Left lung (tissue), 14 donors: ENCODE measurements at places on chromosomes 6 and 20. TPM values are rescaled to one million over a fixed set of nuclear protein-coding genes. Genes with fewer than 3 reads are reported as not detected.

The EGFL8 gene
- polyA plus RNA-seq, result 31.9 TPM

The E2F3 gene
- 15.6 TPM for polyA plus RNA-seq

The CRISP3 gene
- polyA plus RNA-seq, result 0.67 TPM

The DEFB121 gene
- not detected for polyA plus RNA-seq

The IL17A gene
- polyA plus RNA-seq, result not detected

The SPDEF gene
- 2.3 TPM for polyA plus RNA-seq

The GSTA3 gene
- 1.0 TPM for polyA plus RNA-seq

DNA sequence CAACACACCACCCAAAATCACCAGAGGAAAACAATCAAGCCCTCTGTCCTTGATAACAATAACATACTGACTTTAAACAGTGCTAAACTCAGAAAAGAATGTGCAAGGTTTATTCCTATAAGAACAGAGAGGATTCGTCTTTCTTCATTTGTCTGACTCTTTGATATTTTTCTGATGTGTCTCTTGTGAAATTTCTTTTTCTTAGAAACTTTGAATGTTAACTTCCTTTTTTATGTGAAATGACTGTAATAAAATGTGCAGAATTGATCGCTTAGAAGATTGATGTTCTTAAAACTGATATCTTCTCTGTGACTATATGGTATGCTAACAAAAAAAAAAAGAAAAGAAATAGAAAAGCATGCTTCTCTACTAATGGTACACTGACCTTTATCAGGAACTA is 947.4 kb upstream of the CITED2 start:
- no peaks in the 10 kb centered on the region for H3K36me3 ChIP-seq
- no peak overlapping the region for H3K27ac ChIP-seq
- no peak overlapping the region for H3K4me3 ChIP-seq
- no peak for DNase-seq

DNA sequence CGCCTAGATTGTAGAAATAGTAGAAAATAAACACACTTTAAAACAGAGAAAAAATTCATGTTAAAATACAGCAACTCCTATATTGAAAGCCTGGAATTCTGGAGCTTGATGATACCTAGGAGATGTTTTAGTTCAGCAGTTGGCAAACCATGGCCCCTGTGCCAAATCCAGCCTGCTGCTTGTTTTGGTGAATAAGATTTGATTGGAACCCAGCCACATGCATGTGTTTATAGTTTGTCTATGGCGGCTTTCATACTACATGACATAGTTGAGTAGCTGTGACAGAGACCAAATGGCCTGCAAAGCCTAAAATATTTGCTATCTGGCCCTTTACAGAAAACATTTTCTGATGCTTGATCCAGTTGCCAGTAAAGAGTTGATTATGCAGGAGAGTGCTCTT is 57.2 kb downstream of the PAX1 start:
- H3K4me1 ChIP-seq, result no peaks in the 10 kb centered on the region
- H3K27ac ChIP-seq, result no peak overlapping the region
- DNase-seq, result no peak
- H3K27me3 ChIP-seq, result no peaks in the 10 kb centered on the region
- no peaks in the 10 kb centered on the region for H3K36me3 ChIP-seq

DNA sequence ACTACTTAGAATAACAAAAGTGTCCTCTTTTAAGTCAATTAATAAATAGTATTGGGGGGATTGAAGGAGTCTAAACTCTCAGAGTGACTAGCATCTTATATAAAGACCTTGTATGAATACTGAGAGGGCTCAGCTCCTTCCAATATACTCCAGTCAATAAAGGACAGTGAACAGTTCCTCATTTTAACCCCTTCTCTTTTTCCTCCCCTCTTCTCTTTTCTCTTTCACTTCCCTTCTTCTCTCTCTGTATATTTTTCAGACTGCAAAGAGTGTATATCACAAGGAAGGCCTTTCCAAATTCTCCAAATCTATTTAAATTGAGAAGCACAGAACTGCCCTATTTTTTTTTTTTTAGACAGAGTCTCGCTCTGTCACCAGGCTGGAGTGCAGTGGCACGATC is 99.5 kb downstream of the CD164 start:
- no peak overlapping the region for H3K4me3 ChIP-seq
- H3K4me1 ChIP-seq, result no peaks in the 10 kb centered on the region
- H3K27ac ChIP-seq, result no peak overlapping the region
- no peaks in the 10 kb centered on the region for H3K27me3 ChIP-seq
- H3K36me3 ChIP-seq, result no peaks in the 10 kb centered on the region
- DNase-seq, result no peak

- H3K36me3 ChIP-seq, result no peaks in the 10 kb centered on the region
- no peaks in the 10 kb centered on the region for H3K27me3 ChIP-seq
- no peak for DNase-seq
- H3K4me3 ChIP-seq, result no peak overlapping the region
- no peak overlapping the region for H3K27ac ChIP-seq
- H3K4me1 ChIP-seq, result no peaks in the 10 kb centered on the region
Observed at GRCh38 chr6:53710788-53711187, 45.2 kb upstream of the KLHL31 start.

- no peak overlapping the region for H3K27ac ChIP-seq
- no peak for DNase-seq
- no peaks in the 10 kb centered on the region for H3K27me3 ChIP-seq
Observed at GRCh38 chr6:38943964-38944363, 104.6 kb upstream of the GLP1R start.

- no peak overlapping the region for H3K4me3 ChIP-seq
- H3K27me3 ChIP-seq, result peaks cover 3% of the 10 kb centered on the region
- H3K4me1 ChIP-seq, result no peaks in the 10 kb centered on the region
Observed at GRCh38 chr20:17399303-17399985, 131.7 kb downstream of the BFSP1 start.

GRCh38 chr20:32218156-32218900 is 10.6 kb downstream of the POFUT1 start:
- no peak overlapping the region for H3K4me3 ChIP-seq
- no peak for DNase-seq
- H3K27ac ChIP-seq, result no peak overlapping the region
- no peaks in the 10 kb centered on the region for H3K4me1 ChIP-seq

GRCh38 chr6:25172819-25173218 is 106.4 kb upstream of the CARMIL1 start:
- H3K4me1 ChIP-seq, result peaks cover 27% of the 10 kb centered on the region
- no peak for DNase-seq
- H3K27ac ChIP-seq, result no peak overlapping the region
- H3K4me3 ChIP-seq, result no peak overlapping the region

DNA sequence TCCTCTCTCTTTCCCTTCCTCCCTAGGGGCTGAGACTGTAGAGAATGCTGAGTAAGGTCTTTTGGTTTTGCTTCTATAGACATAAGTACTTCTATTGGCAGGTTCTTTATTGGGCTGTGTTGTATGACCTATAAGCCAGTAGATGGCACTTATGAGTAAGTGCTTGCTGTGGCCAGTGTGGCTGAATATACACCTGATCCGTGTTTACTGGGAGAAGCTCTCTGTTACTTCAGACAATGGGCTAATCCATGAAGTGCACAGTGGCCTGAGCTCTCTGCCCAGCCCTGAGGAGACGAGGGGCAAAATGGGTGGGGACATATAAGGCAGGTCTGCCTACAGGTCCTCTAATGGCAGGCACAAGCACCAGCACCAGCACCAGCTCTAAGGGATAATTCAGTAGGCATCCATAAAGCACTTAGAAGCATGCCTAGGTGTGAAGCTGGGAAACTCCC is 610.3 kb downstream of the RNF144B start:
- H3K4me1 ChIP-seq, result no peaks in the 10 kb centered on the region
- no peak overlapping the region for H3K27ac ChIP-seq
- DNase-seq, result no peak
- no peaks in the 10 kb centered on the region for H3K36me3 ChIP-seq
- no peak overlapping the region for H3K4me3 ChIP-seq

DNA sequence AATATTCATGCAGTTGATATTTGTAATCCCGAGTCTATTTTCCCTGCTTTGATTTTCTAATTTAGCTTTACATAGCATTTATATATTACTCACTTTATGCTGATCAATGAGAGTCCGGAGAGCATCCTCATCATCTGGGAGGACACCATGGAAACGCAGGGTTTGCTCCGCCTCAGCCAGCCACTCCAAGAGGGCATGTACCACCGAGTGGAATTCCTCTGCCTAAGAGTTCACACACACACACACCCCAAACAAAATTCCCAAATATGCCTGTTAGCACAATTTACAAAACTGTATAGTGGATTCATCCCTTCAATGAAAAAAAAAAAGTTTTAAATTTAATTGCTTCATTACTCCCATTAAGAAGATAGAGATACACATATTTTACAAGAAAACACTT is 160.7 kb downstream of the DST start:
- no peak overlapping the region for H3K4me3 ChIP-seq
- no peaks in the 10 kb centered on the region for H3K27me3 ChIP-seq
- DNase-seq, result no peak

DNA sequence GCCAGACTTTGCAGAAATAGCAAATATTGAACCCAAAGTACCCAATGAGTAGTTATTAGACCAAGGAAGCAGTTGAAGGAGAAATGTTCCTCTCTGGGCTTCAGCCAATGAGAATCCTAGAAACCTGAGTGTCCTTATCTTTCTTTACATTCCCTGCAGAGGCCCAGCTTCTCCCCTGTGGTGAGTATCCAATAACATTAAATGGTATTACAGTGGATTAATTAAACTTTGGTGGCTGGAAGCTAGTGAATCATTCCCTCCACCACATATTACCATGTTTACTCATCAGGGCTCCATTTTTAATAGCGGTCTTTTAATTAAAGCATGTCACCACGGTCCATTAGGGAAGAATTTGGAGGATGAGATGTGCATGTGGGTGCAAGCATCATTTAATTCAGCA is 74.0 kb downstream of the UNC5CL start:
- H3K4me3 ChIP-seq, result no peak overlapping the region
- no peak overlapping the region for H3K27ac ChIP-seq
- H3K36me3 ChIP-seq, result no peaks in the 10 kb centered on the region
- H3K27me3 ChIP-seq, result no peaks in the 10 kb centered on the region
- no peaks in the 10 kb centered on the region for H3K4me1 ChIP-seq
- DNase-seq, result no peak

DNA sequence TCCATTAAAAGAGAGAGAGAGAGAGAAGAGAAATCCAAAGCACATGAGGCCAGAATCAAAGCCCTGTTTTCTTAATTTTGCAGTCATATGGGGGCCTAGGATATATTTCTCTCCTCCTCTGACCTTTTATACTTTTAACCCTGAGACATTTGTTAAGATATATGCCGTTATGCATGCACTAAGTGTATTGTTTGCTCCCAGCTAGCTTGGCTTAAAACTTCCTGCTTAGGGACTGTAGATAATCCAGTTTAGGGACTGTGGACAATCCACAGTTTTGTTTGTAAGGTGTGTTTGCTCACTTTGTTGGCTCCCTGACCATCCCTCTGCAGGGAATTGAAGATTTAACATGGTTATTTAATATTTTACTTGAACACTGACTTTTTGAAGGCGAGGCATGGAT is 166.3 kb upstream of the TSHZ2 start:
- H3K4me1 ChIP-seq, result no peaks in the 10 kb centered on the region
- H3K36me3 ChIP-seq, result no peaks in the 10 kb centered on the region
- no peak for DNase-seq
- H3K27ac ChIP-seq, result no peak overlapping the region

DNA sequence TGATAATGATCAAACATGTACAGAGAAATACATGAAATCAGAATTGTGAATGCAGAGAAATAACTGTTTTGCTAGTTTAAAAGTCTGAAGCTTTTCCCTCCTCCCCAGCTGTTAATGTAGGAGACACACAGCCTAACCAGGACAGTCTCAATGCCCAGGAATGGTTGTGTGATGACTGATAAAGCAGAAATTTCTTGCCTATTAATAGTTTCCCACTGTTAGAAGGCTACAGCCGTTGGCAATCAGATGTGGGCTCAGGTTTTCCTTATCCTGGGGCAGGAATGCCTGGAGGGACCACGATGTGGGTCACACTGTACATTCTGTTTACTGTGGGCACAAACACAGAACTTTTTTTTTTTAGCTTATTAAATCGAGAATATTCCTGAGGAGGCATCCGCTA is 1.9 kb downstream of the PPP1R3D start:
- no peak overlapping the region for H3K27ac ChIP-seq
- H3K36me3 ChIP-seq, result no peaks in the 10 kb centered on the region
- H3K4me3 ChIP-seq, result no peak overlapping the region

- peak overlapping the region; percentile 80 for H3K27ac ChIP-seq
- peak overlapping the region; percentile 47 for H3K4me3 ChIP-seq
Observed at GRCh38 chr20:50172347-50173013, 18.1 kb upstream of the CEBPB start.

- no peak for DNase-seq
- no peak overlapping the region for H3K4me3 ChIP-seq
- H3K27me3 ChIP-seq, result no peaks in the 10 kb centered on the region
- H3K27ac ChIP-seq, result peak overlapping the region; percentile 43
- no peaks in the 10 kb centered on the region for H3K36me3 ChIP-seq
- H3K4me1 ChIP-seq, result no peaks in the 10 kb centered on the region
Observed at GRCh38 chr20:20731945-20732296, 19.5 kb upstream of the RALGAPA2 start.

DNA sequence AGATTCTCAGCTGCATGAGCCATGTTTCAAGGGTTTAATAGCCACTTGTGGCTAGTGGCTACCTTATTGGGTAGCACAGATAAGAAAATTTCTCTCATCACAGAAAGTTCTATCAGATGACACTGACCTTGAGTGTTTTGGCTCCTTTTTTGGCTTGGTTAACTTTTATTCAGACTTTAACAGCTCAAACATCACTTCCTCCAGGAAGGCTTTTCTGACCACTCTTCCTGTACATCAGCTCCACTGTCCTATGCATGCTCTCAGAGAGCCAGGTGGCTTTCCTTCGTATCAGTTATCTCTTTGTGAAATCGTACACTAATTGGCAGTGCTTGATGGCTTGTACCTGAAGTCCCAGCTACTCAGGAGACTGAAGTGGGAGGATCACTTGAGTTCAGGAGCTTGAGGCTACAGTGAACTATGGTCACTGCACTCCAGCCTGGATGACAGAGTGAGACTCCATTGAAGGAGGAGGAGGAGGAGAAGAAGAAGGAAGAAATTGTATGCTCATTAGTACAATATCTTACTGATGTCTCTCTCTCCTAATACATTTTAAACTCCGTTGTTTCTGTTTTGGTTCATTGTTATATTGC is 10.7 kb downstream of the MAFB start:
- no peak for DNase-seq
- no peak overlapping the region for H3K4me3 ChIP-seq
- H3K27me3 ChIP-seq, result peaks cover 18% of the 10 kb centered on the region
- peaks cover 20% of the 10 kb centered on the region for H3K4me1 ChIP-seq
- H3K36me3 ChIP-seq, result no peaks in the 10 kb centered on the region
- H3K27ac ChIP-seq, result no peak overlapping the region

GRCh38 chr20:25571817-25572216 is 13.5 kb downstream of the NINL start:
- no peaks in the 10 kb centered on the region for H3K4me1 ChIP-seq
- H3K36me3 ChIP-seq, result no peaks in the 10 kb centered on the region
- H3K27ac ChIP-seq, result no peak overlapping the region
- no peaks in the 10 kb centered on the region for H3K27me3 ChIP-seq

- H3K27ac ChIP-seq, result no peak overlapping the region
- no peaks in the 10 kb centered on the region for H3K4me1 ChIP-seq
- no peaks in the 10 kb centered on the region for H3K36me3 ChIP-seq
- no peak overlapping the region for H3K4me3 ChIP-seq
- DNase-seq, result no peak
Observed at GRCh38 chr20:62208061-62208794, 11.8 kb downstream of the HRH3 start.

GRCh38 chr6:133207754-133208153 is 33.4 kb upstream of the EYA4 start:
- H3K27me3 ChIP-seq, result no peaks in the 10 kb centered on the region
- no peak overlapping the region for H3K4me3 ChIP-seq
- H3K4me1 ChIP-seq, result no peaks in the 10 kb centered on the region
- H3K36me3 ChIP-seq, result no peaks in the 10 kb centered on the region
- DNase-seq, result no peak
